ENCODE measurements at places on chromosomes 4 and X.

DNA sequence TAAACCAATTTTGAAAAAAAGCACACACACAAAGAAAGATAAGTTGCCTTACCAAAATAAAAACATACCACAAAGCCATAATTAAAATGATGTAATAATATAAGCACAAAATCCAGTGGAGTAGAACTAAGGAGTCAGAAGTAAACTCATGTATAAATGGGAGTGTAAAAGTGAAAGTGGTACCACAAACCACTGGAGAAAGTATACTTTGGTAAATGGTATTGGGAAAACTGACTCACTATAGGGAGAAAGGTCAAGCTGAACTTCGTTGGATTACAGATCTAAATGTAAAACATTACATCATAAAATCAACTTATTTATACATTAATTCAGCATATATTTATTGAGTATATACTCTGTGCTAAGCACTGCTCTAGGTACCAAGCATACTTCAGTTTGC, 46.3 kb upstream of the HHIP start:
- DNase-seq: no peak

GRCh38 chr4:38223306-38223705, 263.1 kb downstream of the PTTG2 start:
- no peak for DNase-seq

GRCh38 chrX:79466636-79467035, 99.5 kb upstream of the ITM2A start:
- no peak for DNase-seq

DNA sequence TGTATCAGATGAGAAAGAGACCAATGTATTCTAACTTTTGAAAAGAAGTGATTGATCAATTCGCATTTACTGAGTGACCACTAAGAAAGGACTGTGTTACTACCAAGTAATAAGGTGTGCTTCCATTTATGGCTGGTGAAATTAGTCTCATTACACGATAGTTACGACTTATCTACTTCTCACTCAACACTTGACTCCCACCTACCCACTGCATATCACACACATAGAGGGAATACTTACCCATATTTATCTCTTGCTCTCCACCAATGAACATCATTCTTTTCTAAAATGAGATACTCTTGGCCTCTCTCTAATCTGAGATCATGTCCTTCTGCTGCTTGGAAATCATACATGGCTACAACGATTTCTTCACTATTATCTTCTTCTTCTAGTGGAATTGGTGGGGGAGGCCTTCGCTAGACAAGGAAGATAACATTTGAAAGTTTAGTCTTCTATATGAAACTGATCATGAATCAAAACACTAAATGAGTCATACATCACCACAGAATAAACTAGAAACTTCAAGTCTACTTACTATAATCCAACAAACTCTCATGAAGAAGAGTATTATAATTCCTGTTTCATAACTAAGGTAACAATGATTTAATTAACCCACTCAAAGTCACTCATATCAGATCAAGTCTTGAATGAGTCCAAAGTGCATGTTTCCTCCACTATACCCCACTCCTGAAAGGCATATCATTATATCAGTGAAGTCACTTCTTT, 33.7 kb upstream of the TXK start:
- DNase-seq: no peak

DNA sequence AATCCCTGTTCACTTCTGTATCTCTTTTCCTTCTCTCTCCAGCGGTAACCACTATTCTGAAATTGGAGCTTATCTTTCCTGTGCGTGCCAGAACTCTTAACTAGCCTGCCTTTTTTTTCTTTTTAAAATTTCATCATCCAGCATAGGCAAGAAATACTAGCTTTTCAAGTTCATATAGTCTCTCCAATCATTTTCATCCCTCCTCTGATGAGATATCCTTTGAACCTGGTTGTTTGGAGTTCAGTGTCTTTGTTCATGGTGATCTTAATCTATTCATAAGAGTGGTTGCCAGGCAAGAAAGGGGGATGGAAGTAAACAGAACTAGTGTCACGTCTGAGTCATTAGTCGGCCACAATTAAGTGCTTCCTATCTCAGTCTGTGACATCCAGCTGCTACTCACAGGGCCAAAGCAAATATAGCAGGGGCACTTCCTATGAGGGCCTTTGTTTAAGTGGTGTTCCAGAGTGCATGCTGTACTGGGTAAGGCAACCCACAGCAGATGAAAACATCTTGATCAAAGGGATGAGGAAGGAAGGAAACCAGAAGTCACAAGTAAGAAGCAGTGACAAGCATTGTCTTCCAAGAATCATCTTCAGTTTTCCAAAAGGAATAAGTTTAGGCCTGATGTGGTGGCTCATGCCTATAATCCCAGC, 56.4 kb upstream of the XIAP start:
- peak; percentile 94 for DNase-seq
